Activated T-cell treated with anti-CD3 and anti-CD28 coated beads for 1 hour (primary cell): ENCODE measurements at places on chromosomes 6 and 20.

DNA sequence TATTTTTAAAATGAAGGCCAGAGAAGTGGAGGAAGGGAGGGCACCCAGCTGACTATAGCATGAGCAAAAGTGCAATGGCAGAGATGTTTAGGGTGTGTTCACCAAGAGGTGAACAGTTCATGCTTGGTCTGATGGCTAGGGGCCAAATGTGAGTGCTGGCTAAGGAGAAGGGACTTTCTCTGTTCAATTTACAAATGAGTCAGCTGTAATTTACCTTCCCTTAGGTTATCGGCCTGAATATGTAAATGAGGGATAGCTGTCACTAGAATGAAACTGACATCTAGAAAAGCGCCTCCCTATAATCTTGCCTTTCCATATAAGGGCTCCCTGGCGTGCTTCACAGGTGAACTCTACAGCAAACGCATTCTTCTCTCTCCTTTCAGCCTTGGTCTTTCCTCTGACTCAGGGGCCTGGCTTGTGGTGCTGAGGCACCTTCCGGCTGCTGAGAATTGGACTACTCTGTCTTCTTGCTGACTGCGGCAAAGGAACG, 114.7 kb upstream of the BACH2 start:
- DNase-seq, result no peak

- DNase-seq, result no peak
These were observed 199.4 kb upstream of the THBS2 start for GRCh38 chr6:169452869-169453620.

DNA sequence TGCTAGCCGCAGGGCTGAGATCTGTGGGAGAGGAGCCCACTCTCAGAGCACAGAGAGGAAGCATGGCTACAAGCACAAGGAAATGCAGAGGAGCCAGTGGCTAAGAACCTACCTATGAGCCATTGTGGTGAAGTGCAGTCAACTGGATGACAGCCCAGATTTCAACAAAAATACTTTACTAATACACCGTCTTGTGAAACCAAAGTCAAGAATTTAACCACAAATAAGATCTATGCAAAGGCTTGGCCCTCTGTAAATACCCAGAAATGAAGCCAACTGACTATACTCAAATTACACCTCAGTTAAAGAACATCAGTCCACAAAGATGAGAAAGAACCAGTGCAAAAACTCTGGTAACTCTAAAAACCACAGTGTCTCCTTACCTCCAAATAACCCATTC, 40.1 kb upstream of the PTCHD4 start:
- DNase-seq, result no peak

- no peak for DNase-seq
These were observed 209.3 kb downstream of the DLL1 start for GRCh38 chr6:170081556-170081955.

DNA sequence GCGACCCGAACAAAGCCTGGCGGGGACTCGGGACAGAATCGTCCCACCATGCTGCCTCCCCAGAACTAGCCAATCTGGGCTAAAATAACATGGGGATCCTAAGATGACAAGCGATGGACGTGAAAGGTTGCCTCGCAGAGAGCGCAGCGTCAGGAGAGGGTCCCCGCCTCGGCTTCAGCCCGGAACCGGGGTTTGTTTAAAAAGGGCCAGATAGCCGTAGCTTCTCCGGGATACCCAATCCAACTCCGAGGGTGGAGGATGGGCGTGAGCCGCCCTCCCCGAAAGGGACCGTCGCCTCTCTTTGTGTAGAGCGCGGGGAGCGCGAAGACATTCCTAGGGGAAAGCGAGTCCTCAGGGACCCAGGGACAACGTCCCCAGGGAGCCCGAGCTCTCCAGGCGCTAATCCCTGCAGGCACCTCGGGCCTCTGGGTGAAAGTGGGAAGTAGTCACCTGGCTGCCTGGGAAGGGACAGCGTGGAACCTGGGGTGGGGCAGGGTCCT, 643 bp downstream of the CD24 start:
- DNase-seq, result no peak

- DNase-seq, result no peak
These were observed at the start of gene PROCR for GRCh38 chr20:35171753-35172433. PROCR (plus strand) TSS chr20:35172072; CDS start chr20:35172155, 83 bp downstream.

DNA sequence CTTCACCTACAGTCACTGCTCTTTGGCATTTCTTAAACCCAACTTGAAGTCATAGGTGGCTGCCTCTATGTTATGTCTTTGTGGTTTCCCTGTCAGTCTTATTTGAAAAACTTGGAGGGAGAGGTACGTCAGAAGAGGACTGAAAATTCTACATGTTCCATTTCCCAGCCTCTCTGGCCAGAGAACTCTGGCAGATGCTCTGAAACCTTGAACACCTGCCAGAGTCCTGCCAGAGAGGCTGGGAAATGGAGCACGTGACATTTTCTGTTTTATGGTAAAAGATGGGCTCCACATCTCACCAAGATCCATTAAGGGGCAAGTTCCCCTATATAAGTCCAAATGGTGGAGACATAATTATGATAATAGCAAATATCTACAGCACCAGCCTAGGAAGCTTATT, 99.5 kb downstream of the MAFB start:
- no peak for DNase-seq

DNA sequence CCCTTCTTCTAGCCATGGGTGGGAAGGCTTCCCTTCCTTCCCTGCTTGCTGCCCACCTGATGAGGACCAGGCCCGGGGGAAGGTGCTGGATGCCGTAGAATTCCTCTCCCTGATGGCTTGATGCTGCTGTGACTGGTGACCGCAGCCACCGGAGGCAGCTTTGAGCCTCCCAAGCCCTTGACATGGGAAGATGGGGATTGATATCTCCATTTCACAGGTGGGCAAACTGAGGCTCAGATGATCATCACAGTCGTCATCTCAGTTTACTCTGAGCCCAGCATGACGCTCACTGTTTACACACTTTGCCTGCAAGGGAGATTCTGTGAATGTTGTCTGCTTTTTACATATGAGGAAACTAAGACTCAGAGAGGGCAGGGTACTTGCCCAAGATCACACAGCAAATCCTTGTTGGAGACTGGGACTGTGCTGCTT, 43.9 kb downstream of the SRC start:
- no peak for DNase-seq

DNA sequence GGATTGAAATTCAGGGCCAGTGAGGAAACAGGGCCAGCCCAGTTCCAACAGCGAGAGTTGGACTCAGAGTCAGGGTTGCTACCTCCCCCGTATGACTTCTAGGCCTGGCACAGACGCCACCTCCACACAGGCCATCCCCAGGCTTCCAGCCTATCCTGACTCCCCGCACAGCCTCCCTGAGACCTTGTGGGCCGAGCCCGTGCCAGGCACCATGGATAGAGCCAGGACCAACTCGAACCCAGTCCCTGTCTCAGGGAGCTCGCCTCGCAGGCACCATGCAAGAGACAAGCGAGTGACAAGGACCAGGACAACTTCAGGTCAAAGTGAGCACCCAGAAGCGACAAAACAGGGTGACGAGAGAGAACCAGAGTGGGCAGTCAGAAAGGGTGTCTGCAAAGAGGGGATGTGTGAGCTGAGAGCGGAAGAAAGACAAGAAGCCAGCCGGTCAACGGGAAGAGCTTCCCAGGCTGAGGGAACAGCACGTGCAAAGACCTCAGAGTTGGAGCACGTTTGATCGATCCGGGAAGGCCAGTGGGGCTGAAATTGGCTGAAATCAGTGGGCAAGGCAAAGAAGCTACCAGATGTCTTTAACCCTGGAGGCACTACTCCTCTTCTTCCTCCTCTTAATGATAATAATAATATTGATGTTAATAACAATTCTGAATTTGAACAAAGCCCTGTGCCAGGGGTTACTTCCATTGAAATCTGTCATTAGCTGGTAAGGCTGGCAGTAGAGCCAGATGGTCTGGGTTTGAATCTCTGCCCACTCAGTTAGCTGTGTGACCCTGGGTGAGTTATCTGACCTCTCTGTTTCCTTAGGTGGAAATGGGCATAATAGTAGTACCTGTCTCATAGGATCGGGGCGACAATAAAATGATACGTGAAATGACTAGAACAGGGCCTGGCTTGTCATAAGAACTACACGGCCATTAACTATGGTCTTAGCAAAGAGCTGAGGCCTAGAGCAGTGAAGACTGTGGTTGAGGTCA, 45.0 kb downstream of the KIAA1755 start:
- no peak for DNase-seq

DNA sequence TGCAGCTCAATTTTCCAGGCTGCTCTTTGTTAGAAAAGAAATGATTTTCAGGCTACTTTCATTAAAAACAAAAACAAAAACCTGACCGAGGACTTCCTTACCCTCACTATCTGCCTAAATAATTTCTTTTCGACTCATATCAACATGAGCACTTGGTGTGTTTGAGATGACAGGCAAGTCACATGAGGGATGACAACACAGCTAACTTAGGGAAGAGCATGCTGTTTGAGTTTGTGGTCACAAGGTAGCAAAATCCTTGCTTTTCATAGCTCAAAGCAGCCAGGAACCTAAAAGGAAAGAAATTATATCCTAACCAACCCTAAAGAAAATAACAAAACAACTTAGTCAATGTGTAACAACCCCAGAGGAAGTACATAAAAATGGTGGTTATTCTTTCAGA, 459.5 kb downstream of the KIF16B start:
- DNase-seq, result no peak

- DNase-seq, result no peak
These were observed 327.9 kb upstream of the QKI start for GRCh38 chr6:163086624-163086920.

DNA sequence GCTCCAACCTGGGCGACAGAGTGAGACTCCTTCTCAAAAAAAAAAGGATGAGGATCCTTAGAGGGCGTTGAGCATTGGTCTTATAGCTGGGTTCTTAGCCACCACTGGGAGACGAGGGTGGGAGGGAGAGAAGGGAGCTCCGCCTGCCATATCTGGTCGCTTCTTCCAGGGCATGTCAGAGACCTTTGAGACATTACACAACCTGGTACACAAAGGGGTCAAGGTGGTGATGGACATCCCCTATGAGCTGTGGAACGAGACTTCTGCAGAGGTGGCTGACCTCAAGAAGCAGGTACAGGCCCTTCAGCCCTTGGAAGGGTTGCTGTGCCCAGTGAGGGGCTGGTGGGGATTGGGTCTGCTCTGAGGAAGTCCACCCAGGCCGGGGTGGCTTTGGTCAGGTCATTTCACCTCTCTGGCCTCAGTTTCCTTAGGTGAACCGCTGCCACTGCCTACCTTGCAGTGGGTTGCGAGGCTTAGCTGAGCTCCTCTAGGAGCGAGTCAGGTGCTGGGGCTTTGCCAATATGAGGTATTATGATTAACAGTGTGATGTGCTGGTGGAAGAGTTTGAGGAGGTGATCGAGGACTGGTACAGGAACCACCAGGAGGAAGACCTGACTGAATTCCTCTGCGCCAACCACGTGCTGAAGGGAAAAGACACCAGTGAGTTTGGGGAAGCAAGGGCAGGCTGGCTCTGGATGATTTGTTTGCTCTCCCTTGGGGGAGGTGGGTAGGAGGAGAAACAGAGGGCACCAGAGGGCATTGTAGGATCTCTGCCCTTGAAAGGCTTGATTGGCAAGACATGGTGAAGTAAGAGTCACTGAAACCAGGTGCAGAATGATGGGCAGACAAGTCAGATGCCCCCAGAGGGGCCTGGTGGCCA, 8.5 kb downstream of the CNPY3 start:
- no peak for DNase-seq

DNA sequence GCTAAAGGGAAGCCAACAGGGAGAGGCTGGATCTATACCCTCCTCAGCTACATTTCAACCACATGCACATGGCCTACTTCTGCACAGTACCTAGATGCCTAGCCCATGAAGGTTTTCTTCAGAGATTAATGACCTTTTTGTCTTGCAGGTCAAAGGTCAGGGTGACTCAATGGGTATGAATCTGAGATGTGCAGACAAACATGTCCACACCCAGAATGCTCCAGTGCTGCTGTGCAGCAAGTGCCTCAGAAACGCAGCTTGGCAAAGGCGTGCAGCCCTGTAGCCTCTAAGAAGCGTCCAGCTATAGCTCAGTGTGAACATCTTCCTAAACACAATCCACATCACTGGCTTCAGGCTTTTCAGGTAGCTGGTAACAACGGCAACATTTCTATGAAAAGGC, 24.4 kb downstream of the MAP1LC3A start:
- no peak for DNase-seq

GRCh38 chr20:20334489-20334888, 33.4 kb upstream of the INSM1 start:
- no peak for DNase-seq

DNA sequence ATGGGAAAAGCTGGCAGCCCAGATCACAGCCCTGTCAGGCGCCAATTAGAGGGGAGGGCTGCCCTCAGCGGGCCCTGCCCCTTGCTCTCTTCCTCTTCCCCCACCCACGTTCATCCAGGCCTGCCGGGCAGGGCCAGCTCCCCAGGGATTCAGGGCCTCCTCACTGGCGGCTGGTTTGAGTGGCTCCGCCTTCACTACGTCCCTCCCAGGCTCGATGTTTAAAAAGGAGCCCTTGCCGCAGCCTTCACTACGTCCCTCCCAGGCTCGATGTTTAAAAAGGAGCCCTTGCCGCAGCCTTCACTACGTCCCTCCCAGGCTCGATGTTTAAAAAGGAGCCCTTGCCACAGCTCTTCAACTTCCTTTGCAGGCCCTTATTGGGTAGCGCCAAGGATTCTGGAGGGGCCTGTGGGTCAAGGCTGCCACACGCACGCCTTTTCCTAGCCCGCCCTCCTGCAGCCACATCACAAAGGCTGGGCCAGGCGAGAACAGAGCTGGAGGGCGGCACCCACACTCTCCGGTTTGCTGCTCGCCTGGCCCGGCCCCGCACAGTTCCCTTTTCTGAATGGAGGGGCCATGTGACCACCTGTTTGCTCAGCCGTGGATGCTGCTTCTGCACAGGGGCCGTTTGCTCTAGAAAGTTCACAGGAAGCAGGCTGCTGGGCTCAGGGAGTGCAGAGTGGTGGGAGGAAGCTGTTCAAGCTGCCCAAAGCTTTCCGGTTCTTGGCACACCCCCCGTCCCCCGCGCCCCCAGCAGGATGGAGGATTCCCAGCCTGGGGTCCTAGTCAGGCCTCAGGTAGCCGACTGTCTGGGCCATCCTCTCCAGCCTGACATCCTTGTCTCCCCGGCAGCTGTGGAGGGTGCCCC, 1.6 kb downstream of the SLC17A9 start:
- DNase-seq, result peak; percentile 60

GRCh38 chr6:138544501-138544900, 45.2 kb upstream of the NHSL1 start:
- DNase-seq, result no peak

DNA sequence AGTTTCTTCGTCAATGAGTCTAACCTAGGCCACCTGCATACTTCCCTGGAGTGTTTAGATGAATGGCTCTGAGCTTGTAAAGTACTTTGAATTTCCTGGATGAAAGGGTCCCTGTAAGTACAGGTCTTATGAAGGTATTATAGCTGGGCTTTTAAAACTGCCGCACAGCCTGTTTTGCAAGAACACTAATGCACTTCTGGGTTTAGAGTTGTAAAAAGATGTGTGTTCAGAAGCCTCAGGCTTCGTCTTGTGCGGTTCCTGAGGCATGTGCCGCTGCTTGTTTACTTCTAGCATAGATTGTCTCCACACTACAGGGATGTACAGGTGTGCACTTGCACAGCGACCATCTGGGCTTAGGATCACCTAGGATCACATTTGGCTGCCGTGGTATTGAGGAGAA, 324.5 kb downstream of the SOX4 start:
- no peak for DNase-seq

DNA sequence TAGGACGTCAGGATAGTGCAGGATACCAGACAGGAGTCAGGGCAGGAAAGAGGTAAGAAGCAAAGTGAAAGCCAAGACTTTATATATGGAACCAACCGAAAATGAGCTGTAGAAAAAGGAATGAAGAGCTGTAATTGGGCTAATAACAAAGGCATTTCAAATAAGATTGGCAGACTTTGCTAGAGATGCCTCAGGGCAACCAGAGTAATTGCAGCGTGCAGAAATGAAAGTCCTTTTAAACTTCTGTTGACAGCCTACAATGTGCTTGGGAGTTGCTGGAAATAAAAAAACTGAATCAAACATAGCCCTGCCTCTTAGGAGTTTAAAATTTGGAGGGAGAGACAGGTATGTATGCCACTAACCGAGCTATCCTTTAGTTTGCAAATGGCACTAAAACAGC, 56.4 kb upstream of the NKX2-4 start:
- DNase-seq, result no peak
